Amniotic stem cell (primary cell): ENCODE measurements at places on chromosomes 2 and 18.

DNA sequence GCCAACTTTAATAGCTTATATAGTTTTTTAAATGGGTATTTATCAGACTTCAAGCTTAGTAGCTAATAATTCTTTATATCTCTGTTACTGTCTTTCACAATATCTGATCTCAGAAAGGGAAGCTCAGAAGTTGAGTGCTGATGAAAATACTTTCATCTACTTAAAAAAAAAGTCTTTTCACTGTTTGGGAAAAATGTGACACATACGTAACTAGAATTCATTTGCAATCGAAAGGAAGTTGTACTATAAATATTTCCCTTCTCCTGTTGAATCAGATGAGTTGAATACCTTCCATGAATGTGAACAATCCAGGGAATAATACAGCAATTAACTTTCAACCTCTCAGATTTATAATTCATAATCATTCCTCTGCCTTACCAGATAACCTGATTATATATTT lies 811 bp upstream of the SCG2 start:
- DNase-seq: no peak

GRCh38 chr2:37506407-37507050 lies 162.1 kb downstream of the QPCT start:
- DNase-seq: peak; percentile 20

DNA sequence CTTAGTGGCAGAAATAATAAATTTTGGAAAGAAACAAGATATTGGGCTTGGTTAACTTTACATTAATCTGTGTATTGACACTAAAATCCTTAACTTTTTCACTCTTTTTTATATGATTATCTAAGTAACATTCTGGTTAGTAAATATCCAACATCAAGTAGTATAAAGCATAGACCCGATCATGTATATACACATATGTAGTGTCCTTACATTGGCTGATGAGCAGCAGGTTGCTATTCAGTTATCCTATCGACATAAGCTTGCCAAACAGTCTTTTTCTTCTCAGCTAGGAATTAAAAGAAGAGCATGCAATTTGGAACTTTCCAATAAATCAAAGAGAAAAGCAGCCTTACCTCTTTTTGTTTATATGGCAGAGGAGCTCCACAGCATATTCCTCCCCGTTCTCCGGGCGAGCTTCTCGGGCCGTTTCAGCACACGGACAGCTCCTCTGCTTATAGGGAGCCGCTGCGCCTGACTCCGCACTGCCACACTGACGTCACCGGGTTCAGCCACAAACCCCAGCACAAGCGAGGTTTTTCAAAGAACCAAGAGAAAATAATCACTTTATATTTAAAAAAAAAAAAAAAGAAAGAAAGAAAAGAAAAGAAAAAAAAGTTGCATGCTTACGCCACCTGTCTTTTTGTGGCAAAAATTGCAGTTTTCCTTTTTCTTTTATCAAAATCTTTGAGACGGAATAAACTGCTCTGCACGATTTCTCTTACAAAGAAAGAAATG lies at the start of gene SCG2:
TSS of gene SCG2 (minus strand) at position 430 of the 735 bp plus-strand sequence. CDS start 3,079 bp downstream, outside the sequence.
- DNase-seq: peak; percentile 90

GRCh38 chr18:21129566-21130216 lies 18.1 kb upstream of the ROCK1 start:
- DNase-seq: no peak

GRCh38 chr2:104874230-104874629 lies 20.3 kb downstream of the POU3F3 start:
- DNase-seq: no peak

DNA sequence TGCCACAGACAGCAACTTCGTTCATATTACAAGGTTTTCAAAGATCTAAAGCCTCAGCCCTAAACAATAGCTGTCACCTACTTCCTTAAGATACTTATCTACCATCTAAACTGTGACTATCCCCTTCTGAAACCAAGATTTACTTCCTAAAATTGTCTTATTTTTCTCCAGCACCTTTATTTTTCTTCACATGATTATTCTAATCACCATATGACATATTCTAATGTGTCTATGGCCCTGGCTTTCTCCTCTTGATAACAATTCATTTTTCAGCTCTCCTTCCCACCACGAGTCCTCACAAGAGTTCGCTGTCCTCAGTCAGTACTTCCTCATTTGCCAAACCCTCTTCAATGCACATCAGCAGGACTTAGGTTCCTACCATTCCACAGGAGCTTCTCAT lies 53.9 kb downstream of the RTTN start:
- DNase-seq: no peak

DNA sequence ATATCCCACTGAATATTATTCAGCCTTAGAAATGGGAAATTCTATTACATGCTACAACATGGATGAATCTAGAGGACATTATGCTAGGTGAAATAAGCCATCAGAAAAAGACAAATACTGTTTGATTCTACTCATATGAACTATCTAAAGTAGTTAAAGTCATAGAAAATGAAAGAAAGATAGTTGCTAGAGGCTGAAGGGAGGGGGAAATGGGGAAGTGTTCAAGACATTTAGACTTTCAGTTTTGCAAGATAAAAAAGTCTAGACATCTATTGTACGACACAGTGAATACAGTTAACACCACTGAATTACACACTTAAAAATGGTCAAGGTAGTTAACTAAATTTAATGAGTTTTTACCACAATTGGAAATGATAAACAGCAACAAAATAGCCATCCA lies 835.9 kb upstream of the CHAC2 start:
- DNase-seq: no peak

DNA sequence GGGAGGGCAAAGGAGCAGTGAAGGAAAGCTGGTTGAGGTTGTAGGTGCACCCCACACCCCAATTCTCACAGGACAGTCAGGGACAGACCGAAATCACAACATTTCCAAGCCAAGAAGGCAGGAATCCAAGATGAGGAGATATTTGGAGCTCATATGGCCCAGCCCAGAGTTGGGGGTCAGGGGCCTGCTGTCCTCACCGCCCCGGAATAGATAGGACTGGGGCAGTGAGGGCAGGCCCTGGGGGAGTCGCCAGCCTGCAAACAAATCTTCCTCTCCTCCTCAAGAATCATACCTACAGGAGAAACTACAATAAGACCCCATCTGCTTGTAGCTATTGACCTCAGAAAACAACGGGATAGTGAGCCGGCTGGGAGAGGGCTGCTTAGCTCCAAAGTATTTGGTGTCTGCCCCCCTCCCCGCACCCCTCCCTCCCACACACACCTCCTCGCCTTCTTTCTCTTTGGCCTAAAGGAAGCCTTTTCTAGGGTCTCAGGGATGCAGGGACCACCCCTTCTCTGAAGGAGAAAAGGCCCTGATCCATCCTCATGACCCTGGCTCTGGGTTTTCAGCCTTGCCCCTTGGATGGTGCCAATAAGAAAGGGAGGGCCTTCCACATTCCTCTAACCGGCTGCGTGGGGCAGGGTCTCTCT lies 3.8 kb downstream of the EN1 start:
- DNase-seq: no peak

- no peak for DNase-seq
Measured at GRCh38 chr2:128753800-128754199, 435.1 kb upstream of the HS6ST1 start.

- DNase-seq: no peak
Measured at GRCh38 chr2:18531194-18531593, 29.3 kb downstream of the RDH14 start.

- no peak for DNase-seq
Measured at GRCh38 chr2:215498431-215498830, 62.6 kb upstream of the FN1 start.

- no peak for DNase-seq
Measured at GRCh38 chr2:168944065-168944464, 43.0 kb downstream of the G6PC2 start.

GRCh38 chr2:101012054-101012705 lies 10.1 kb downstream of the RPL31 start:
- no peak for DNase-seq
